ENCODE measurements at places on chromosomes 2 and 18.

DNA sequence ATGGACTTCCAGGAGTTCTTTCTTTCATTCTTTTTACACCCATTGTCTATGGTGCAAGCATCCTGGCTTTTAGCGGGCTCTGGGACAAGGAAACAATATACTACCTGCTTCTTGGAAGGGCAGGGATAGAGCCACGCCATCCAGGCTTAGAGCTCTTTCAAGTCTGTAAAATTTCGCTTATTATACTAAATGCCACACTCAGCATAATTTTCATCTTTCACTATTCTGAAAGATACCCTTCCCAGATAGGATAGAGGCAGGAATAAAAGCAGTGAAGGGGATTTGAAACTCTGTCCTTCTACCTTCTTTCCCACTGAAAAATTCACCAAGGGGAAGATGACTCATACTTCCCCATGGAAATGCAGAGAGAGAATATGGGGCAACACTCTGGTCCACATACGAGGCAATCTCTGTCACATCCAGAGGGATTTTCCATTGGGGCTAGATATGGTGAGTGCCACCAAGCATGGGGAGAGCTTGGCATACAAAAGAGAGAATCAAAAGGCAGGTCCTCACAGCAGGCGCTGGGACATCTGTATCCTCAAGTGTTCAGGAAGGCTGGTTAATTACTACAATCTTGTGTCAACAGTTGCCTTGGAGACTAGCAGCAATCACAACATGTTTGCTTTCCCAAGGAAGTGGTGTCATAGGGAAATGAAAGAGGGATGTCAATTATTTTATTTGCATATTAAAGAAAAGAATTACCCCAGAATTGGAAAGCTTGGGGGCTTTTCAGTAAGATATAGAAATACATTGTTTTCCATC lies 127.6 kb downstream of the TDRD15 start:
- DNase-seq = peak; percentile 3

DNA sequence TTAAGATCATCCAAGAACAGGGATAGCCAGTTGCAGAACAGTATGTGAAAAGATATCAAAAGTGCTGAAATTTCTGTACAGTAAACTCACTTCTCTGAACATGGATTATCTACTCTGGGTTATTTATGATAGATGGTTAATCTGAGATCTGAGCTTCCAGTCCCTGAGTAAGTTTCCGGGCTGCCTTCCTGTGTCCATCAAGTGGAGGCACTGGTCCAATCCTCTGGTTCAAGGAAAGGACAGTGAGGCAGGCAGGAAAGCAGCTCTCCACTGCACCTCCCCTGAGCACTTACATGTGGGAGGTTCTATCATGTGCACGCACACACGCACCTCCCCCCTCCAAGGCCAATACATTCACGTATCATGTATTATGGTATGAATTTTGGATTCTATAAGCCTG lies 32.5 kb downstream of the GPR45 start:
- DNase-seq = no peak

- no peak for DNase-seq
Measured at GRCh38 chr2:74849228-74849892, 15.4 kb downstream of the HK2 start.

- no peak for DNase-seq
Measured at GRCh38 chr2:136154384-136154783, 36.4 kb upstream of the CXCR4 start.

GRCh38 chr2:135563793-135564192 lies 32.5 kb downstream of the R3HDM1 start:
- DNase-seq = no peak

GRCh38 chr2:43832457-43832856 lies 6.2 kb downstream of the ABCG5 start:
- no peak for DNase-seq

DNA sequence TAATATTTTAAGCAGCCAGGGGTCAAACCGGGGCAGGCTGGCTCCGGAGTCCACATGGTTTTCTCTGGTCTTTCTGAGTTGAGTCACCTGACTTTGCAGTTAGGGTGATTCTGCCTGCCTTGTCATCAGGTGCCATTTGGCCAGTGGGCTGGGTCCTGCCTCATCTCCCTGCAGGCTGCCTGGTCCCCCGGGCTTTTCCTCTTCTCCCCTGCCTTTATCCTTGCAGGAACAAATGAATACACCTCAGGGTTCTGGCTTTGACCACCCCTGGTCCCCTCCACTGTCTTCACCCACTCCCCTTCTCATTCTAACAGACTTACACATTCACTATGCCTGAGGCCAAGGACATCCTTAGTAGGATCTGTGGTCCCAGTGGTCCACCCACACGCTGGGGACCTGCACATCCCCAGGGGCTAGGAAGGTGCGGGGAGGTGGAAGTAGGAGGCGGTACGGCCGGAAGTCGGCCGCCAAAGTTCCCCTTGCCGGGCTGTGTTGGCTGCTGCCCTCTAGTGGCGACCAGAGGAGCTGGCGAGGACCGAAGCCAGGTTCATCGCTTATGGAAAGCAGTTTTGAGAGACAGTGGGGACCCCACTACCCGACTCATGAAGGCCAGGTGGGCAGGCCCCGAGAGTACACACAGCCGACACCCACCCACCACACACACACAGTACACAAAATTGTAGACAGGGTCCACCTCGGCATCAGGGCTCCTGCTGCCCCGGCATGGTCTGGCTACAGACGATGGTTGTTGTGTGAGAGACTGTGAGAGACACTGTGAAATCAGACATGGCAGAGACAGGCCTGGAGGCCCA lies 6.3 kb upstream of the TEX261 start:
- peak; percentile 28 for DNase-seq

DNA sequence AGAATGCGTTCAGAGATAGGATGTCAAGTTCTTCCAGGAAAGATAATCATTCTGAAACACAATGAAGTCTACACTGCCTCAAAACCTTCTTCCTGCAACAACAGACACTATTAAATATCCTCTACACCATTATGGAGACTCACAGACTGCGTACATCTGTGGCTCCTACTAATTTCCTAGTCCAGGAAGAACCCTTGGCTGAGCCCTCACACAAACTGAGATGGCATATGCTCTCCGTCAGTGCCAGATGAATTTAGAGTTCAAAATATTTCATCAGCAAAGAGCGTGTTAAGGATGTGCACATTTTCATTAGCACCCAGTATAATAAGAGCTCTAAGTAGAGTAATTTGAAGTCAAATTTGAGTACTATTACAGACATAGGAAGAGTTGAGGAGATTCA lies 117.2 kb downstream of the TCF4 start:
- no peak for DNase-seq

DNA sequence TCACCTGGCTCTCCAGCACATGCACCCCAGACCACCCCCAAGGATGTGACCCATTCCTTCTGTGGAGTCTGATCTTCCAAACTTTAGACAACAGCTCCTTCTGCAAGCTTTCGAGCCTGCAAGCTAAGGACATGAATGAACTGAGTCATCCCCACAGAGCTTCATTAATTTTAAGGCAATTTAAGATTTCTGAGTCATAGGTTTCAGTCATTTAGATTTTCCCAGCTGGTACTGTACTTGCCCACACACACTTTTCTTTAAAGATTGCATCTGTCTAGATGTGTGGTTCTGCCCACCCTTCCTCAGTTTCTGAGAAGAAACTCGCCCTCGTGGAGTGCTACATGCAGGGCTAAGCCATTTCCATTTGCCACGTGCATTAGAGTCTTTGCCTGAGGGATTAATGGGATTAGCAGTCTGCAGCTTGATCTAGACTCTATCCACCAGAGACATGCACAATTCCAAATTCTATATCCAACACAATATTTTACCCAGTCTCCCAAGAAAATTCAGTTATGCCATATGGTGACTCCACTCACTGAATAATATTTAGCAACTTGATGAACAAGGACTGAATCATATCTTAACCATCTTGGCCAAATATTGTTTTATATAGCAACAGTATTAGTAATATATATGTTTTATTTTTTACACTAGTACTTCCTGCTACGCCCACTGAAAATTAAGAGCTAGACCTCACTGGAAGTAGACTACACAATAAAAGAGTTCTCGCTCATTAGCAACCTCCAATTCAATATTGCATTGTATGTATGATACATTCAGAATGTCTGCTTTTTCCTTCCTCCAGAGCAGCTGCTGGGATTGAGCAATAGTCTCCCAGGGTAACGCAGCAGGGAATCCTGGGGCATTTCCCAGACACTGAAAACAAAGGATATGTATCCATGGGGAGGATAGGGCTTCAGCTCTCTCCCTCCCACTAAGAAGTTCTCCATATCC lies 14.3 kb upstream of the TRIB2 start:
- DNase-seq = no peak
